MG63 (cell line): ENCODE measurements at places on chromosomes 16 and 17.
A peak's percentile ranks its signal among the peaks of the same experiment; 100 is the strongest.

DNA sequence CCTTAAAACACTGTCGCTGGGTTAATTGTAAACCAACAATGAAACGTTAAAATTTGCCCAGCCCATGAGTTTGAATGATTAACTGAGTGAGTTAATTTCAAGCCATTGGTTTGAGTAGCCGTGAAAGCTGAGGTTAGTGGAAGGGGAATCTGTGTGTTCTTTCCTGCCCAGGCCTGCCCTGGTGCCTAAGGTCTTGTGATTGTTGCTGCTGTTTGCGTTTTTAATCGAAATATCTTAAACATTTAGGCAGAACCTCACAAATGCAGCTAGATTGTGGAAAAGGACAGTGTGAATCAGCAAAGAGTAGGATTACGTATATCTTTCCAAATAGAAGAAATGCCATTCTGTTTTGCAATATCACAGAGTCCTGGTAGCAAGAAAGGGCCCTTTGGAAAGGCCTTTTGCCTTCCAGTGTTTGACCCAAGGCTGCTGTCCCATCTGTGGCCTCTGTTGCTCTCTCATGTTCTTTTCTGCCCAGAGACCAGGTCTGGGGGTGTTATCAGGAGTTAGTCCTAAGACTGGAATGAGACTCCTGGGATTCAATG is 113.8 kb downstream of the MSI2 start:
- DNase-seq = no peak

DNA sequence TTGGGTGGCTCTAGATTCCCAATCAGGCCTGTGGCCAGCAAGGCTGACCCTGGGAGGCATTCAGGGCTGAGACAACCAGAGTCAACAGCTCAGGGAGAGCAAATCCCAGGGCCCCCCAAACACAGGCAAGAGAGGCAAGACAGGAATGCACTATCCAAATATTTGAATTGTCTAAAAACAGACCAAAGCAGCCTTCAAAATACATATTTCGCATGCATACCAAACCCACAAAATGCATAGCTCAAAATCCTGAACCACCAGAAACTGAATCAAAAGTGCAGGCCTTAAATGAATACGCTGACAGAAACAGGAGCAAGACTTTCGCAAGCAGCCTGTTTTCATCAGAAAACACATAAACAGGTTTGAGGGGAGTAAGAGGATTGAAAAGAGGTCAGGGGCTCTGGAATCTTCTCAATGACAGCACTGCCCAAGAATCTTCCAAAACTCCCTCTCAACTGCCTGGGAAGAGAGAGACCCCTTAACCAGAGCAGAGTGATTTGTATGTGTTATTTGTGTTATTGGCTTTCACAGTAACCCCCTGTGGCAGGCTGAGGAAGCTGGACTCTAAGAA is 213.6 kb upstream of the CDH5 start:
- no peak for DNase-seq

DNA sequence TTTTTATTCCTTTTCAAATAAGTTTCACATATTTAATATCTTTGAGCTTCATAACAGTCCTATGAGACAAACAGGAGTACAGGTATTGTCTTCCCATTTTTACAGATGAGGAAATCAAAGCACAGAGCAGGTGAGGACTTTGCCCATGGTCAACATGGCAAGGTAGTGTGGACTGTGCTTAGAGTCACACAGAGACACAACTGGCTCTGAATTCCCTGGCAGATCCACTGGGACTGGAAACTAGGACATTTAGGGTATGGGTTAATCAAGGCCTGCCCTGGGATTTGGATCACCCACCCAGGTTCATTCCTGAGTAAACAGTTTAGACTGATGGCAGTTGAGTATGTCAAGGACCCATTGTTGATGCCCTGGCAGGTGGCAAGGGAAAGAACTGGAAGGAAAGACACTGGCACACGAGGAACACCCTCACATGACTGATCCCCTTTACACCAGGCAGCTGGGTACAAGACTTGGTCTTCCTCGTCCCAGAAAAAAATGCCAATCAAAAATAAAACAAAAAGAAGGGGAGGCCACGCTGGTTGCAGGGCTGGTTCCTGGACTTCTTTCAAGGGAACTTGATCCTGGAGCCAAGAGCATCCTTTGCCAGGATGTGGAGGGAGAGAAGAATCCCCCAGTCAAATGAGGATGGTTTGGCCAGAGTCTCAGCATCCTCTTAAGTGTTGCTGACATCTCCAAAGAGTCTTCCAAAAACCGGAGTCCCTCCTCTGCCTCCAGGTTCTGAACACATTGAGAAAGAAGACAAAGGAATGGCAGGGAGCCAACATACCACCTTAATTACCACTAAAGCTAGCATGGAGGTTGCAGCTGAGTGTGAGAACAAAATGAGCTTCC is 34.9 kb downstream of the CHD9 start:
- DNase-seq = peak; percentile 18

DNA sequence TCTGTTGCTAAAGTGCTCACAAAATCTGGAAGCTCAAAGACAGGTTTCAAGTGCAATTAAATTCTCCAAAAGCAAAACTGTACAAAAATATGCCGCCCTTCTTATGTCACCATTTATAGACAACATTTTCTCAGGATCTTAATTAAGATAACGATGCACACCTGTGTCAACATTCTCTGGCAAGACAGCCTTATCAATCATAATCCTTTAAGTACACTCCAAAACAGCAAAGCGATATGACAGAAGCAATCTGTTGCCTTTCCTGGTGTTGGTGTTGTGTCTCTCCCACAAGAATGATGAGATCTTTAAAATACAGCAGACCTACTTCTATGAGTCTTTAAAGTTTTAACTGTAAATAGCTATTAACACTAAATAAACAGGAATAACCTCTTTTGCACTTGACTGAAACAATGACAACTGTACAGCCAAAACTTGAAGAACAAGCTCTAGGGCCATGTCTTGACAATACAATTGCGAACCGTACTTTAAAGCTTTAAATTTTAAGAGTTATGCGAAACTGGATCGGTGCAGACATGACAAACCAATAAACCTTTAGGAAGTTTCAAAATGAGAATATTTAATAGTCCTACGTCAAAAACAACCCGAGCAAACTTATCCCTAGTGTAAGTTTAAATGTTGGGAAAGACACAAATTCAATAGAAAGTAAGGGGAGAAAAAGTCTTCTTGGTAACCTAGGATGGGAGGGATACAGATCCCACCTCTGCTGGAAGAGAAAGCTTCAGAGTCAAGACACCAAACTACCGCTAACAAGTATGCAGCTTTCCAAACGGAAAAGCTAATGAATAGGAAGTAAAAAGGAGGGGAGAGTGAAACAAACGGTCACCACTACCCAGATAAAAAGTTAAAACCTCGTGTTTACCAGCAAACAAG is 3.3 kb upstream of the IRX5 start:
- no peak for DNase-seq

DNA sequence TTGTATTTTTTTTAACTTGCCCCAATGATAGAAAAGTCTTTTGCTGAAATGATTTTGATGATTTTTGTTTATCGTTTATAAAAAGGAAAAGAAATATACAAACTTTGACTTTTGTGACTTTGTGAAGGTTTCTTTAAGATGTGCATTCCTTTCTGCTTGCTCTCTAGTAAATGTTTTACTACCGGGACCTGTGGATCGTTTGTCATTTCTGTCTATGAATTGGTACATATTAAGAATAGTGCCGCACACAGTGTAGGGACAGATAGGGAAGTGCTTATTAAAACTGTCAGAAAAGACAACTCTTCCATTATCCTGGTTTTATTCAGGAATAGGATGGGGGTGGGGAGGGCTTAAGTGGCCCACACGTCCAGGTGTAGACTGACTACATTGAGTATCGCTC is 8.1 kb upstream of the PSMC5 start:
- DNase-seq = no peak

GRCh38 chr16:83819361-83819760 is 11.6 kb downstream of the HSBP1 start:
- DNase-seq = no peak

DNA sequence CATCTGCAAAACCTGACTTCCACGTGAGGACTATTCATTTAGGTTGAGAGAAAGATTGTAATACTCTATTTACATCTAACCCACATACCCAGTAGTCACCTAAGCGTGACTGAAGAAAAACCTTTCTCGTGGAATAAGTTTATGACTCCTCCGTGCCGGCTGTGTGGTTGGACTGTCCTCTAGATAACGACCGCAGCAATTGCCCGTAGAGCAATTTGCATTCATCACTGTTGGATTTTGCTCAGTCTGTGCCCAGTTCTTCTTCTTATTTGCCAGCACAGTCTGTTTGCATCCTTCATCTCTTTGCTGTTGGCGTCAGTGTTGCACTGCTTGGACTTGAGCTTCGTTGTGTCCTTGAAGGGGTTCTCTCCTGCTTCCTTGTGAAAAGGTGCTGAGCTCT is 131.3 kb downstream of the CYB561 start:
- DNase-seq = no peak
